ENCODE measurements at places on chromosomes 11 and 22.

DNA sequence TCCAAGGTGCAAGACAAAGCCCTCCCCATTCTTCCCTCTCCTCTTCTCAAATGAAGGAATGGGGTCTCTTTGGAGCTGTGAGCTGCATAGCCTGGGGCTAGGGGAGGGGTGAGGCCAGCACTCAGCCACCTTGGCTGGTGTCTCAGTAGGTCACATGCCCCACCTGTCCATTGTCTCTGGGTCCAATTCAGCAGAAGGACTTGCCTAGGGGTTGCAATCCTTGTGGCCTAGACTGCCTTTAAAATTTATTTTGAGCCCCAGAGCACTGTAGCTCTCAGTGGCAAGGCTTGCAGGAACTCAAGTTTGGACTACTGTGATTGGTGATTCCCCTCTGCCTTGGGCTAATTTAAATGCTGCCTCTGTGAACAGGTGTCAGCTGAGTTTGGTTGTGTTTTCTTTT, 336.7 kb downstream of the DDX10 start:
- no peak for DNase-seq

DNA sequence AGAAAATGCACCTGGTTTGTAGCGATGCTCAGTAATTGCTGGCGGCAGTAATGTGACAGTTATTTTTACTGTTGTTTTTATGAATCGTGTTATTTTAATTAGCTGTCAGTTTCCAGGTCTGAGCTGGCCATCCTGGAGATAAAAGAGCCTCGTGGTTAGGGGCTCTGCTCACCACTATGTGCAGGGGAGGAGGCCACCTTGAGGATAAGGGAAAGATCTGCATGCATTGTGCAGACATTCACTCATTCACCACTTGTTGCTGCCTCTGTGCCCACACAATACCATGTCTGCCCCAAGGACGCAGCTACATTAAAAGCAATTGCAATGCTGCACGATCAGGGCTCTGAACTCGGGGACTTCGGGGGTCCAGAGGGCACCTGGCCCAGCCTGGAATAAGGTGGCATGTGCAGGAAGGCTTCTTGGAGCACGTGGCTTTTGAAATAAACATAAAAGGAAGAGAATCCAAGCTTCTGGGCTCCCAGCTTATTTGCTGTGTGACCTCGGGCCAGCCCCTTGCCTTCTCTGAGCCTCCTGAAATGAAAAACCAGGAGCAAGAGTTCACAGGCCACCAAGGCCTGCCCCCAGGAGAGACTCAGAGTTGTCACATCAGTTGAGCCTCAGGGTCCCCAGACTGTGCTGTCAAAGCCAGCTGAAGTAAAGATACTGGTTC, 44.7 kb upstream of the SHISAL1 start:
- no peak for DNase-seq

GRCh38 chr22:41094041-41094593, 1.7 kb downstream of the EP300 start:
- no peak for DNase-seq

- DNase-seq, result no peak
These were observed 30.5 kb downstream of the LARGE1 start for GRCh38 chr22:33889748-33890147.

DNA sequence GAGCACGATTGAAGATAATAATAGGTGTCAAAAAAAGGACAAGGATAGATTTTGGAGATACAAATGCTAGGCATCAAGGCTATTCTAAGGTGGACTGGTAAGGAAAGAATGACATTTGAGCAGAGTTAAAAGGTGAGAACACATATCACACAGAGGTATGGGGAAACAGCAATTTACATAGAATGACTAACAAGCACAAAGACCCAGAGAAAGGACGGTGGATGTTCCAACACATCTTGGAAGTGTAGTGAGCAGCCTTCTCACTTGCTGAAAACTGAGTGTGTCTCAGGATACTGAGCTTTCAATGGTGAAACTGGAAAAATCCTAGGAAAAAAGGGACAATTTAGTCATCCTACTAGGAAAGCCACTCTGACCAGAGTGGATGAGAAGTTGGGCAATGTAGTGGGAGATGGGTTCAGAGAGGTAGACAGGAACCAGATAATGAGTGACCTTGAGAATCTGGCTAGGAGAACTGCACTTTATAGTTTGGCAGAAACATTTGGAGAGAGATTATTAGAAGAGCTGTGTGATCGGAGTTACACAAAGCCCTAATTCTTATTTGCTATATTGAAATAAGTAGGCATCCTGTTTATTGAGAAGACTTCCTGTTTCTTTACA, 706.0 kb downstream of the KCNA4 start:
- DNase-seq, result no peak

DNA sequence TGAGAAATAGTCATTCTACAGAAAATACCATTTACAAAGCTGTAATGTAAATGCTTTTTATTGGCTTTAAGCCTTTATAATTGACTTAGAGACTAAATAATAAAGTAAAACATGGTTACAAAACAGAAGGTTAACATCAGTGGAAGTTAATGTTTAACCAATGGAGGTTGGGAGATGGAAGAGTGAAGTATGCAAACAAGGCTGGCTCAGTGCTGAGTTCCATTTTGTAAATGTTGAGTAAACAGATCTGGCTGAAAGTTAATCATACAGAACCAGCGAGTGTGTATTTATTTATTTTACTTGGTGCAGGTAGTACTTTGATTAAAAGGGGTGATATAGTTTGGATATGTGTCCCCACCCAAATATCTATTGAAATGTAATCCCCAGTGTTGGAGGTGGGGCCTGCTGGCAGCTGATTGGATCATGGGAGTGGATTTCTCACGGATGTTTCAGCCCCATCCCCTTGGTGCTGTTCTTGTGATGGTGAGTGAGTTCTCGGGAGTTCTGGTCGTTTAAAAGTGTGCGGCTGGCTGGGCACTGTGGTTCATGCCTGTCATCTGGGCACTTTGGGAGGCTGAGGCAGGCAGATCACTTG, 827.4 kb downstream of the OPCML start:
- DNase-seq, result no peak

GRCh38 chr11:116309446-116309845, 463.3 kb downstream of the BUD13 start:
- no peak for DNase-seq

DNA sequence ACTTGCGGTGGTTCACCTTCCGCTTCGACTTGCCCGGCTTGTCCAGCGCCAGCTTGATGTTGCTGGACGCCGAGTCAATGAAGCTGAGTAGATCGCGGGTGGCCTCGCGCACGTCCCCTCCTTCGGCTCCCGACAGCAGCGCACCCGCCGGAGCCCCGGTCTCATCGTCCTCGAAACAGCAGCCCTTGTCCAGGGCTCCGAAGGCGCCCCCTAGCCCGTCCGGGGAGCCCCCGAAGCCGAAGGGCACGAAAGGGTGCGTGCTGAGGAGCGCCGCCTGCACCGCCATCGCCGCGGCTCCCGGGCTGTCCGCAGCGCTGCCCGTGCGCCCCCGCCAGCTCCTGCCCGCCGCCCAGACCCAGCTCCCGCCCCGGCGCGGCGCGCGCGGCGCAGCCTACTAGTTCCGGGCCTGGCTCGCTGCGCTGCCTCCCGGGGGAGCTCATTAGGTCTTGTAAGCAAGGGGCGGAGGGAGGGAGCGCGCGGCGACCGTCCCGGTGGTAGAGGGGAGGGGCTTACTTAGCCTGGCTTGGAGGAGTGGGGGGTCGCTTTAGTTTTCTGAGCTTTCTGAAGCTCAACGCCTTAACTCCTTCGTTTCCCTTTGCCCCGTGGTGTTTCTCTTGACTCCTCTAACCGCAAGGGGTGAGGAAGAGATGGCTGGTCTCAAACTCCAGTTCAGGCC, at the start of gene FAM181B:
FAM181B (minus strand) TSS at position 421 of the 676 bp plus-strand sequence; CDS start at position 286, 135 bp downstream.
- DNase-seq, result peak; percentile 24

GRCh38 chr11:113778111-113778910, 1.3 kb upstream of the CLDN25 start:
- DNase-seq, result no peak

DNA sequence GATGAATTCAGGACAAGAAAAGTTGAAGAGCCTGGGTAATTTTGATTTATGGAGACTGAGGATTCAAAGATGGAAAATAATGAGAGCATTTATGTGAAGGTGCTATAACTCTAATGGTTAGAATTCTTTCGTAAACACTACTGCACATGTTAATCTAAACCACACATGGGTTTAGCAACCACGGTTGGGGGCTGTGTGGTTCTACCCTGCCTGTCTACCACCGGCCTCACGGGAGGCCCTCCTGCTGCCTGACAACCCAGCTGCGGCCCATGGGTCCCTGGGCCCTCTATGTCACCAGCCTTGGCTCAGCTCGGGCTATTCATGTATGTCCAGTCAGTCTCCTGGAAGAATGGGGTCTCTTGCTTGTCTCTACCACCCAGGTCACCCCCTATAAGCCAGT, 68.5 kb upstream of the ARFGAP3 start:
- no peak for DNase-seq

DNA sequence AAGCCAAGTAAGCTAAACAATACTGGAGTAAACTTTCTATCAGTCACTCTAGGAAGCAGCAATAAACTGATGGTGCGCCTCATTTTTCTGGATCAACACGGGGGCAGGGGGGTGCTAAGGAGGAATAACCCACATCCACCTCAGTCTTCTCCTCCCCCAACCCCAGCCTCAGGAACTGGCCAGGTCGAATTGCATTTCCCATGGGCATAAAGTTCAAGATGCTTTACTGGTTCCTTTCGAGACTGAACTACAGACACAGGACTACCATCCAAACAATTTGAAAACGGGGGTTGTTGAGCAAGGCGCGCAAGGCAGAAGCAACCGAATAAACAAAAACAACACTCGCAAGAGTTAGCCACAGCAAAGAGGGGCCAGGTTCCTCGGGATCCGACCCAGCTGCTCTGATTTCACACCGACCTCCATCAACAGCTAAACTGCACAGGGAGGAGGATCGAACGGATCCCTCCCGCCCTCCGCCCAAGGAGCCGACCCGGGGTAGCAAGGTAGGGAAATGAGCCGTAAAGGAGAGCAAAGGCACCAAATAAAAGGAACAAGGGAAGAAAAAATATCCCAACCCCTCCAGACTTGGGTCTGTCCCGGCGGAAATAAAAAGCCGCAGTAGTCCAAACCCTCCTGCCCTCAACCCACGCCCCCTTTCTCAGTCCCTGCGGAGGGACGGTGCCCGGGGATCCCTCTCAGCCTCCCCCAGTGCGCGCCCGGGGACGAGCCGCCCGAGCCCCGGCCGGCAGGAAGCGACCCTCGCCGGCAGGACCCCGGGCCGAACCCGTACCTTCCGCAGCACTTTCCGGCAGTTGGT, 801 bp downstream of the SESN3 start:
- no peak for DNase-seq

DNA sequence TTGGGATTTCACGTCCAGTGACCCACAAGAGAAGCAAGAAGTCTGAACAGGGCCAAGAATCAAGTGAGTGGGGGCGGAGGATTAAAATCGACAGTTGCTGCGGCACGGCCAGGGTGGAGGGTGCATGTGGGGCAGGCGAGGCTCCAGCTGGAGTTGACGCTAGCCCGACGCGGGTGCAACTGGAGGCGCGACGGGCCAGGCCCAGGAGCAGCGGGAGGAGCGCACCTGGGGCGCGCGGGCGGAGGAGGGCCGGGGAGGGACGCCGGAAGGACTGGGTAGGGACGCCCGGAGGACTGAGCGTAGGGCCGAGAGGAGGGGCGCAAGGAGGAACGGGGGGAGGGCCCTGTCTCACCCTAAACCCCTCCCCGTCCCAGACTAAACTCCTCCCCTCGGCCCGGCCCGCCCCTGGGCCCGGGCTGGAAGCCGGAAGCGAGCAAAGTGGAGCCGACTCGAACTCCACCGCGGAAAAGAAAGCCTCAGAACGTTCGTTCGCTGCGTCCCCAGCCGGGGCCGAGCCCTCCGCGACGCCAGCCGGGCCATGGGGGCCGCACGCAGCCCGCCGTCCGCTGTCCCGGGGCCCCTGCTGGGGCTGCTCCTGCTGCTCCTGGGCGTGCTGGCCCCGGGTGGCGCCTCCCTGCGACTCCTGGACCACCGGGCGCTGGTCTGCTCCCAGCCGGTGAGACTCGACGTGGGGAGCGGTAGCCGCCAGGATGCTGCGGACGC, at the start of gene IL17RA:
IL17RA (plus strand) TSS at position 447 of the 723 bp plus-strand sequence; CDS start at position 539, 92 bp downstream.
- DNase-seq, result no peak

- no peak for DNase-seq
These were observed 240.8 kb downstream of the NELL1 start for GRCh38 chr11:20909995-20910726.

DNA sequence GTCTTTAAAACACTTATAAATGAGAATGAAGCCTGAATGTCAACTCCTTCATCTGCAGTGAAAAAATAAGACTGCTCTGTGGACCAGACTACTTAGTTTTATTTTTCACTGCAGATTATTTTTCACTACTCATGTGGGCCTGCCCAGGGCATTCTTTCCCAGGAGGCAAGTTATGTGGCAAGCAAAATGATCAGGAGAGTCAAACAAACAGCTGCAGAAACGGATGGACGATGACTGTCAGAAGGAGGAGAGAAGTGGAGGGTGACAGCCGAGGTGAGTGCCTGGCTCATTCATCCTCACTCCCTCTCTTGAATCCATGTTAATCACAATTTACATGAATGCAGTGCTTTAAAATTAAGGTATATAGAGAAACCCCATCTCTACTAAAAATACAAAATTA, 5.8 kb upstream of the LRP5 start:
- no peak for DNase-seq

DNA sequence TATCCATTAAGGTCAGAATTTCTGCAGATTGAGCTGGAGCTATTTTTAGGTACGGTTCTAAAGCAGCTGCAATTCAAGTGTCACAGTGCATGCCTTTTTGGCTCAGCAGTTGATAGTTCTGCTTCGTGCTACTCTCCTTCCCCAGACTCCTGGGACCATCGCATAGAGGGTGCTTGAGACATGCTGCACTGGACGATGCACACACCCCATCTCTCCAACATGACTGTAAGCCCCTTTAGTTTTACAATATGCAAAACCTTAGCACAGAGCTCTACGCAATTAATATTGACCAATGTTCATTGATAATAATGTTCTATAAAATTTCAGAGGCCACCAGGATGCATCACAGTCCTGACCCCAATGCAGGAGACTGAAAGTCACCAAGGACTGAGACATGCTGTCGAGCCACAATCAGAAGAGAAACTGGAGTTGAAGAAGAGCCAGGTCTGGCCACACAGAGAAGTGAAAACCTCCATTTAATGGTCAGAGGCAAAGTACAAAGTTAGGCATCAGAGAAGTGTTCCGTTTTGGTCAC, 120.9 kb upstream of the ZC3H12C start:
- no peak for DNase-seq

DNA sequence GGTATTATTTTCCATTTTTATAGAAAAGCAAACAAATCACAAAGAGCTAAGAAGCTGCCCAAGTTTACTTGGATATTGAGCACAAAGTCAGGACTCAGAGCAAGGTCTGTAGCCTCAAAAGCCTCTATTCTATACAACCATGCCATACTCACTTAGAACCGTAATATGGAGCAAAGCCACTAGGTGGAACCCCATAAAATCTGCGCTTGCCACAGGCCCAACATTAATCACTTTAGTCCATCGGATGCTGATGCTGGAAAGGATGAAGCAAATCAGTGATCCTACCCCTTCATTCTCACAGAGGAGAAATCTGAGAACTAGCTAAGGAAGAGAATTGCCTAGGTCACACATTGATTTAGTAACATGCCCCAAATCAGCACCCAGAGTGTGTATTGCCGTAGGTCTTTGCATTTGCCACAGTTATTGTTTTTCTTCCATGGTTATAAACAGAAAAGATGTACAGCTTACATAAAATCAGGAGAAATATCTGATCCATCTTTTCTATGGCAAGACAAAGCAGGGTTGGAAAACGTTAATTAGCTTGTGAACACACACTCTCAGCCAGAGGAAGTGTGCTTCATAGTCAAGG, 56.7 kb upstream of the RAB38 start:
- DNase-seq, result no peak
